ENCODE measurements at places on chromosomes 13 and 19.

DNA sequence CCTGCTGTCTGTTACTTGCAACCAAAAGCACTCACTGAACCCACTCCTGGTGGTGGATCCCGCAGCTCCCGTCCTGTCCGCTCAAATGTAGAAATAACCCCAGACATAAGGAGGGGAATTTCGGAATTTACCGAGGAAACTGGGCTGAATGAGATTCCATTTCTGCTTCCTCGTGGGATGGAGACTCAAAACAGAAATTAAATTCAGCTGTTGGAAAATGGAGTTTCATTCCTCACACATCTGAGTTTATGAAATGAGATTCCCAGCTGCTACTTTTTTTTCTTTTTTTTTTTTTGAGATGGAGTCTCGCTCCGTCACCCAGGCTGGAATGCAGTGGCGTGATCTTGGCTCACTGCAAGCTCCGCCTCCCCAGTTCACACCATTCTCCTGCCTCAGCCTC lies 44.3 kb downstream of the COLGALT1 start:
- no peak for DNase-seq

DNA sequence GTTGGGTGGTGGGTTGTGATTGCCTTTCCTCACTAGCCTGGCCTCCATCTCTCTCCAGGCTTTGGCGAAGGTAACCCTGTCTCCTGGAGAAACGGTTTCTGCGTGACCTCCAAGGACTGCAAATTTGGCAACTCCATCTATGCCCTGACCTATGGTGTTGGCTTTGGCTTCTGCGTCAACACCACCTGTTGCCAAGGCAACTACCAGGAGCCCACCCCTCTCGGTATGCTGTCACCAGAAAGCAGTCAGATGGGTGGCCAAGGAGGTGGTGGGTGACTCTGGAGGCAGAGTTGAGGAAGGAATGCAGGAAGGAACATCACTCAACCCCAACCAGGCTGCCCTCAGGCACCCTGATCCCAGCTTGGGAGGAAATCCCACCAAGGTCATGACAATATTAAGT lies 18.6 kb upstream of the IRGC start:
- no peak for DNase-seq

DNA sequence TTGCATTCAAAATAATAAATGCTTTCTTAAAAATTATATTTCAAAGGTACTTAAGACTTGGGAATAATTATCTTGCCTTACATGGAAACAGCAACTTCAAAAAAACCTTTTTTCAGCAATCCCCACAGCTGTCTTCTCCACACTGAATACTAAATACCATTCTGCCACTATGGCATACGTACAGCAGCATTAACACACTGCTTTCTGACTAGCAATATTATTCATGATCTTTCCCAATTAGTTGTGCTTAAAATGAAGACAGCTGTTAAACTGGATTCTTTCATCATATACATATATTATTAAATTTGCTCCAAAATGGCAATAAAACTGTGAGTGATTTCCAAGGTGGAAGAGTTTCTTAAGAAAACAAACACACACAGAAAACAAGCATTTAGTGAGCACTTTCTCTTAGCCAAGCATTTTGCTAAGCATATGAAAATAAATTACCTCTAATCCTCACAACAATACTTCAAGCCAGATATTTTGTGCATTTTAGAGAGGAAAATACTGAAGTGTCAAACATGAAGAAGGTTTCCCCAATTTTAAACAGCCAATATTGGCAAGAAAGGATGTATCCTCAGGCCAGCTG lies 609.5 kb downstream of the SLITRK1 start:
- no peak for DNase-seq

DNA sequence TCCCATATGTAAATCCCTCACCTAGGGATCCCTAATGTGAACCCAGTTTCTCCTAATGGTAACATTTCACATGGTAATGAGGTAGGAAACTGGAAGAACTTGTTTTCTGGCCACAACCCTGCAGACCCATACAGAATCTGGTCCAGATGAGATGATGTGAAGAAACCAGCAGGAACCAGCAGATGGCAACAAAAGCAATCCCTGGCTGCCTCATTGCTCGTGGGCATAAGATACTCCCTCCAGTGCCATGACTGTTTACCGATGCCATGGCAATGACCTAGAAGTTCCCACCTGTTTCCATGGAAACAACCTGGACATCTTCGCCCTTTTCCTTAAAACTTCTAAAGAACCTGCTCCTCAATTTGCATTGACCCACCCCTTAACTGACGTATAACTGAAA lies 1.4 kb upstream of the CD209 start:
- no peak for DNase-seq

GRCh38 chr13:97506511-97506910 lies 72.5 kb downstream of the RAP2A start:
- no peak for DNase-seq

DNA sequence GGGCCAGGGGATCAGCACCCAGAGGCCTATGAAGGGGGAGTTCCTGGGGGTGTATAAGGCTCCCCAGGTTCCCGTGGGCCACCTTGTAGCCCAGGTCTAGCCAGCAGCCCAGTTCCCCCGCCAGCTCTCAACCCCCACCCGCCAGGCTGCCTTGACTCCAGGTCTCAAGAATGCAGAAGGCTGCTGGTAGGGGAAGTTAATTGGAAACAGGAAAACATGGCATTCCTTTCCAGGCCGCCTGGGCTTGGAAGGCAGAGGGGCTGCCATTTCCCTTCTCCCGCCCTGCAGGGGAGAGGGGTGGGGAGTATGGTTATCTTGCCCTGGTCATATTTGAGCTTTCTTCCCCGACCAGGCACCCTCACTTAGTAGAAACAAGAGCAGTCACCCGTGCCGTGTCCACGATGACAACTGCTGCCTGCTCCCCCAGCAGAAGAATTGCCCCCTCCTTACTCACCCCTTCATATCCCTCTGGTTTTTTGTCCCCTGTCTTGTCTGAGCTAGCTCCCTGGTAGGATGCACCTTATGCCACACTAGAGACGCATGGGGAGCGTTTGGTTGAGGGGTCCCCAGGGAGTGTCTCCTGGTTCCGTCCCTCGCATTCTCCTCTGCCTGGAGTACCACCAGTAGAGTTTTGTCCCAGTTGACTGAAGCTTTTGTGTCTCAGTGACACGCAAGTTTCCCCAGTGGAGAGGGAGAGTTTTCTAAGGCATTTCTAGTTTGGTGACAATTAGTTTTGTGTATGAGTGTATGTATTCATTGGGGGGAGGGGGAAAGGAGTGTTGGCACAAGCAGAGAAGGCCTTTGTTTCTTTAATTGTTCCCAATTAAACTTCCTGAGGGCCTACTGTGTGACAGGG lies 4.5 kb downstream of the BICRA start:
- no peak for DNase-seq

DNA sequence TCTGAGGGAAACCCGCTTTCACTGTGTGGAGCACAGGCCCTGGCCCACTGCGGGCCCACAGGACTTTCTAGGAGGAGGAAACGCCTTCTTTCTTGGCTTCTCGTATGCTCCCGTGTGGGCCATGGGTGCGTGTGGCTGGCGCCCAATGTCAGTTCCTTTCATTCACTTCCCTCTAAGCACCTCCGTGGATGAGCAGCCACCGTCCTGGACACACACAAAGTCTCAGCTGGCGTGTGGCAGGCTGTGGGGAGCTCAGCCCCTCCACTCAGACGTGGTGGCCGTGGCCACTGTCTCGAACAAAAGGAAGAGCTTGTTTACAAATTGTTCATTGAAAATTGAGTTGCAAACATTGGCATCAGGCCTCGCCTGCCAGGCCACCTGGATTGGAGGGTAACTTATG lies 240.0 kb upstream of the SGCG start:
- DNase-seq = no peak

GRCh38 chr19:5993201-5993600 lies 15.3 kb upstream of the RANBP3 start:
- no peak for DNase-seq
